ENCODE measurements at places on chromosomes 1 and 21.

DNA sequence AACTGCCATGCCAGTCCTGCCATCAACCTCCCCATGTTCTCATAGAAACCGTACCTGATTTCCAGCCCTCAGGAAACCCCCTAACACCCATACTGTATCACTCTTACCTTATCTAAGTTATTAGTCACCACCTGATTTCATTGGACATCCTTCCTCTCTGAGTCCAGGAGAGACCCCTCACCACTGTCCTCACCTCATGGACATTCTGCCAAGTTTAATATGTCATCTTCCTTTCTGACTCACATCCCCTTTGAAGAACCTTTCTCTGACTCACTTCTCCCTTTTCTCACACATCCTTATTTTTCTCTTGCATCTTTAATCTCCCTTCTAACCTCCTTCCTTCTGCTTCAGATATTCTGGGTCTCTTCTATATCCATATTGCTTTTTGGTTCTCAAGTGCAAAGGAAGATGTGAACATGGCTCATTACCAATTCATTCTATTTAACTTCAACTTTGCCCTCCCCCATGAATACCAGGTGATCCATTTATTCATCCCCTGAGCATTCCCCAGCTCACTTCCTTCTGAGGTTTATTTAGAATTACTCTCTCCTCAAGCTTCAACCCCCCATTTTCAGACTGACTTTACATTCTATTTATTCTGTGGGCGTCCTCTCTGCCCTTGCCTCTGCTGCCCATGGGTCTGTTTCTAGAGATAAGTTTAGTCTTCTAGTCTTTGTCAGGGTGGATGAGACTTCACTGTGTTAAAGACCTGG lies 206.8 kb upstream of the ESRRG start:
- DNase-seq, result no peak

- DNase-seq, result no peak
Measured at GRCh38 chr1:7454052-7454815, 316.9 kb upstream of the VAMP3 start.

- no peak for DNase-seq
Measured at GRCh38 chr1:241269116-241269515, 87.9 kb downstream of the RGS7 start.

DNA sequence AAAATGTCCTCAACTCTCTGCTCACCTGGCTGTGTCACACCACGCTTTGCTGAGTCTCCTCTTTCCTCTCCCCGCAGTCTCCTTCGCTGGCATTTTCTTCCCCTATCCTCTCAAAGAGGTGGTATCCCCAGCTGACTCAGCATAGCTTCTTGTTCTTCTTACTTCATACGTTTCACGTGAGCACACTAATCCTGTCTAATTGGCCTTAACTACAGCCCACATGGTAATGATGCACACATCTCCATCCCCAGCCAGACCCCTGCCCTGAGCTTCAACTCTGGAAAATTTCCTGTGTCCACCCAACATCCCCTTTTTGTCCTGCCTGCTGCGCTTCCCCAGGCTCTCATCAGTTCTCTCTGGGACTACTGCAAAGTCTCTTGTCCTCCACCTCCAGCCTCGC lies 169.8 kb downstream of the TTLL7 start:
- DNase-seq, result no peak

DNA sequence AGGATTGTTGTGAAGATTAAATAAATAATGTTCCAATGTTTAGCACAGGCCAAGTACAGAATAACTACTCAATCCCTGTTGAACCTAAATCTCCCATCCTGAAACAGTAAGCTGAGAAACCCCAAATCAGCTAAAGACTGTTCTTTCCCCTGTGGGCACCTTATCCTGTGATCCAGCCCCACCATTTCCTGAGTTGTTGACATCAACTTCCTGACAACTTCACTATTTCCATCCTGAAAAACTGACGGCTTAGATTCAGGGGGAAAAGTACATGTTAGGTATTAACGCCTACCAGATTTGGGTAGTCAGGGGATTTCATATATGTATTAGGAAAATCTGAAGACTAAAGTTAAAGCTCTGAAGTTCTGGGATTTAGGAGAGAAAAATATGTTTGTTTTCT lies 51.7 kb upstream of the PALMD start:
- no peak for DNase-seq

DNA sequence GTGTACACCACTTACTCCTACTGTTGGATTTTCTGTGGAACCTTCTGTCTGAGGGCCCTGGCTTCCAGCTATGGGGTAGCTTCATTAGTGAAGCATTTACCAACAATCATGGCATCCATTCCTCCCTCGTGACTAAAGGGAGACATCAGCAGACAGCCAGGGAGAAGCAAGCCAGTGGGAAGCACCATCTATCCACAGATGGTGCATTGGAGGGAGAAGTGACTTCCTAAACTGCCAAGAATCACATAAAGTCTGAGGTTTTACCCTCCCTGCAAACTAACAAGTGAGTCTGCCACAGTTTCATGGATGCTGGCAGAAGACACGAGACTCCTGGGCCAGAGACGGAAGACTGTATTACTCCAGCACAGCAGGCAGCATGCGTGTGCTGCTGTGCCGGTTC lies 31.4 kb downstream of the UMODL1 start:
- no peak for DNase-seq

DNA sequence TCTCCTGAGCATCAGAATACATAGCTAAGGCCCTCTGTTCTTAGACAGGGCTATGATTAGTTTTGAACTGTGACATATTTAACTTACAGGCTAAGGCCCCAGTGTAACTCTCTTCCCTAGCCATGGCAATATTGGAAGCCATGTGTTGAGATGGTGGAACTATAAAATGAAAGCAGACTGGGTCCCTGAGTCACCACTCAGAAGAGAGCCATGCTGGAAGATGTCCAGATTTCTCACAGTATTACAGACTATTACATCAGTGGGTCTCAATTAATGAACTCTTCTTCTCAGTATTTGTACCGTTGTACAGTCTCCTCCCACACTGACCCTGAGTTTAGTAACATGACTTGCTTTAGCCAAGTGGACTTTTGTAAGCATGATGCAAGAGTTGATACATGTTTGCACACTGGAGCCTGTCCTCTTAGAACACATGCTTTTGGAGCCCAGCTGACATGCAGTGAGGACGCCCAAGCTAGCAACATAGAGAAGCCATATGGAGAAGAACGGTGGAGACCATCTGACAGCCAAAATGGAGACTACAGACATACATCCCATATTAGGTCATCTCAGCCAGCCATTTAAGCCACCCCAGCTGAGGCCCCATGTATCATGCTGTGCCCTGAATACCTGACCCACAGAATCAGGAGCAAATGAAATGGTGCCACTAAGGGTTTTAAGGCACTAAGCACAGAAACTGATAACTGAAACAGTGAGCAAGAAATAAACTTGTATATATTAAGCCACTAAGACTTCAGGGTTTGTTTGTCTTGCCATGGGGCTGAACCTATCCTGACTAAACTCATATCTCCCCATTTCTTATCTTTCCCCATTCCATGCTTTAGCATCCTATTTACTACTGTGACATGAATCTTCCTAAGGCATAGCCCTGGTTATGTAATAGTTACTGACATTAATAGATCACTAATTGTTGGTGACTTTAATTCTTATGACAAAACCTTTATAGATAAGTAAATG lies 24.4 kb downstream of the TBX15 start:
- peak; percentile 35 for DNase-seq

- no peak for DNase-seq
Measured at GRCh38 chr21:45241357-45241756, 46.3 kb downstream of the POFUT2 start.

DNA sequence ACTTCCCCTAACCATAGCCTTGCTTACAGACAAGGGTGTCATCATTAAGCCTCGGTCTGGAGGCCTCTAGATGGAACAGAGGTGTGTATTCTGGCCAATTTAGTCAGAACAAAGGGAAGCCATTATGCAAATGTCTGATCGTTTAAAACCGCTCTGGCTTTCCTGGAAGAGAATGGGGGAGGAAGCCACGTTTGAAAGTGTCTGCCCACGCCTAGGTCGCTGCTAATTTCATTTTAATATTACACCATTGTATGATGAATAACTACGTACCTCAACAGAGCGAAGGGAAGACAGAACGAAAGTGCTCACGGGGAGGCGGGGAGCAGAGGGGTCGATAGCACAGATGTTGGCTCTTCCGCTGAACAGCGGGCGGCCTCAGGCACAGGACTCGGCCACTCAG lies 41.1 kb upstream of the CSF3R start:
- DNase-seq, result no peak
